ENCODE measurements at places on chromosomes 13 and 19.

- no peak for DNase-seq
These were observed 14.2 kb upstream of the SLC15A1 start for GRCh38 chr13:98766697-98767096.

DNA sequence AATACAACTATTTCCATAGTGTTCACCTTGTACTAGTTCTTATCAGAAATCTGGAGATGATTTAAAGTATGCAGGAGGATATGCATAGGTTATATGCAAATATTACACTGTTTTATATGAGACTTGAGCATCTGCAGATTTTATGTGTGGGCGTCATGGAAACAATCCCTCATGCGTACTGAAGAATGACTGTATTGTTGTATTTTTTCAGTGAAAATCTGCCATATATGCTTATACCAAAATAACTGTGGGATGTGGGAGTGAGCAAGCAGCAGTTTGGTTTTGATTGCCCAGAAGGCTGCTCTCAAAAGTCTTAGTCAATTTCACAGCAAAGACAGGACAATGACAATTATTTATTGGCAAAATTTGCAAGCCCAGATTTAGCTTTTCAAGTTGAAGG lies 238.8 kb upstream of the PCDH20 start:
- DNase-seq: no peak

DNA sequence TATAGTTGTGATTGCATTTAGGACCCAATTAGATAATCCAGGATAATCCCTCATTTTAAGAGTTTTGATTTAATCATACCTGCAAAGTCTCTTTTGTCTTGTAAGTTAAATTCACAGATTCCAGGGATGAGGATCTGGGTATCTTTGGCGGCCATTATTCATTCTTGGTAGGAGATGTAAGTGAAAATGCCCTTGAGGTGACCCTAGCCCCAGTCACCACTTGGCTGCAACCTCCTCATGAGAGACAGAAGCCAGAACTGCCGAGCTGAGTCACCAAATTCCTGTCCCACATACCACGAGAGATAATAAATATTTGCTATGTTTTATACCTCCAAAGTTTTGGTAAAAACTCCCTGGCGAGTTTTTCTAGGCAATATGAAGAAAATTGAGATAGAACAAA lies 389.4 kb downstream of the RFC3 start:
- peak; percentile 76 for DNase-seq

GRCh38 chr13:92864584-92865284 lies 361.9 kb upstream of the GPC6 start:
- no peak for DNase-seq

DNA sequence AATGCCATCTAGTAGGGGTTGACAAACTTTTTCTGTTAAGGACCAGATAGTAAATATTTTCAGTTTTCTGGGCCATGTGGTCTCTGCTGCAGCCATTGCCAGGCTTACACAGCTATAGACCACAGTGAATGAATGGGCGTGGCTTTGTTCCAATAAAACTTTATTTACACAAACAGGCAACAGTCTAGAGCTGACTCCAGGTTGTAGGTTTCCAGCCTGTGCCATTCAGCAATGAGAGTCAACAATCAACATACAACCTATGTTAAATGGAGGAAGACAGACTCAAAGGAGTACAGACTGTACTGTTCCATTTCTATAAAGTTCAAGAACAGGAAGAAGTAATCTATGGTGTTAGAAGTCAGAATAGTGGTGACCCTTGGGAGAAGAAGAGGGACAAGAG lies 15.2 kb upstream of the IZUMO2 start:
- no peak for DNase-seq

DNA sequence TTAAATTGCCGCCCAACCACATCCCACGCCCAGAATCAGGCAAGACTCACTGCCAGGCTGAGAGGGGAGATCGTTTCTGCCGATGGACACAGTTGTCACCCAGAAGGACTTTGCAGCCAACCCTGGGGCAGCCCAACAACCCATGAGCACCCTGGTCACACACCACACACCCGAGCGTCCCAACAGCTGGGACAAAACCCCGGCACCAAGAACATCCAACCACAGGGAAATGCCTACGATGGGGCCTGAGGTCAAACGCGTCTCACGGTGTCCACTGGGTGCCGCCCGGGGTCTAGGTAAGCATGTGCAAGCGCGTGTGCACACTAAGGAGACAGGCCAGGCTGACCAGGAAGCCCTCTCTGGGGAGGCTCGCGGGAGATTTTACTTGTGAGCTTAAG lies 13.0 kb downstream of the LMNB2 start:
- no peak for DNase-seq

Data from AG08396 (cell line).